Activated naive CD4-positive, alpha-beta T cell treated with anti-CD3 and anti-CD28 coated beads for 36 hours (primary cell): ENCODE measurements at places on chromosomes 13 and 19.

- DNase-seq, result peak; percentile 21
Measured at GRCh38 chr19:54160182-54160811, 776 bp upstream of the LENG1 start.

DNA sequence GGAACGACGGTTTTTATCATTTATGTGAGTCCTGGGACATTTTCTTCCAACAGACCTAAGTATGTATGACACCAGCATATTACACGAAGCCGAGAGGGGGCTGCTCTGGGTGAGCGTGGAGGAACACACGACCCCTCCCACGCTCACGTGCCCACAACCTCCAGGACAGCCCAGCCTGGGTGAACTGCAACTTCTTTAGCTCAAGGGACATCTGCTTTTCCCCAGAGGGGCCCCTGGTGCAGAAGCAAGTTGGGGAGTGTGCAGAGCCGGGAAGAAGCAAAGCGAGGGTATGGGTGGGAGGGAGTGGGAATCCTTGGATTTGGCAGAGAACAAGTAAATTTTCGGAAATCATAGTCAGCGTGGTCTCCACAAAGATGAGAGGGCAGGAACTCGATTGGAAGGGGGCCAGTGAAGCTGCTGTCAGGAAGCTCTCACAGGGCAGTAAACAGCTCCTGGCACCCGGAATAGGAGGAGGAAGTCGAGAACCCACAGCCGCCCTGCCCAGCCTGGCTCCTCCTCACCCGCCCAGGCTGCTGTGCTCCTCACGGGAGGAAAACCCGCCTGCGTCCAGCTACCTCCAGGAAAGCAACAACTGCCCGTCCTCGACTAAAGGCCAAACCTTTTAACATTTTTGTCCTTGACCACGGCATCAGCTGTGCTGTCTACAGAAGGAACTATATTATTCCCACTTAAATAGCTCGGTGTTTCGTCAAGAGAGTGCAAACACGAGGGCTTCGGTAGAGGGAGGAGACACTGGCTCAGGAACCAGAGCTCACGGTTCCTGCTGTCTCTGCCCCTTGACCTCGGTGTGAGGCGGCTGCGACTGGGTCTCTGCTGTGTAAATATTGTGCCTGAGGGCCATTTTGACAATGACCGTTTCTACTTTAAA, 17.2 kb upstream of the CFAP97D2 start:
- DNase-seq, result peak; percentile 72

GRCh38 chr19:45973553-45974338, at the start of gene NOVA2:
TSS of gene NOVA2 (minus strand) at chr19:45973865. CDS start at chr19:45973351, 514 bp downstream.
- peak; percentile 50 for DNase-seq

DNA sequence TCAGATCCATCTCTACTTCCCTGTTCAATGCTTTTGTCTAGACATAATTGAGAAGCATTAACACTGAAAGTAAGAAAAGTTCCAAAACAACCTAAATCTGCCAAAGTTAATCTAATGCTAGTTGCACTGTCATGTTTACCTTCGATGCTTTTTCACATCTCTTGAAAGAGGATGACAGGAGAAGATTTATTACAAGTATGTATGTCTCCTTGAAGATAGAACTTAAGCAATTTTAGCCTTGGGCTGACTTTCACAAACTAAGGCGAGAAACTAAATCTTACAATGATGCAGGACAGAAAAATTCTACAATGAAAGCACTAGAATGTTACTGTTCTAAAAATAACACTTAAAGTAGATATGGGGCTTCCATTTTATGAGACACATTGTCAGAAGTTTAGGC, 64.0 kb downstream of the MIPEP start:
- no peak for DNase-seq

DNA sequence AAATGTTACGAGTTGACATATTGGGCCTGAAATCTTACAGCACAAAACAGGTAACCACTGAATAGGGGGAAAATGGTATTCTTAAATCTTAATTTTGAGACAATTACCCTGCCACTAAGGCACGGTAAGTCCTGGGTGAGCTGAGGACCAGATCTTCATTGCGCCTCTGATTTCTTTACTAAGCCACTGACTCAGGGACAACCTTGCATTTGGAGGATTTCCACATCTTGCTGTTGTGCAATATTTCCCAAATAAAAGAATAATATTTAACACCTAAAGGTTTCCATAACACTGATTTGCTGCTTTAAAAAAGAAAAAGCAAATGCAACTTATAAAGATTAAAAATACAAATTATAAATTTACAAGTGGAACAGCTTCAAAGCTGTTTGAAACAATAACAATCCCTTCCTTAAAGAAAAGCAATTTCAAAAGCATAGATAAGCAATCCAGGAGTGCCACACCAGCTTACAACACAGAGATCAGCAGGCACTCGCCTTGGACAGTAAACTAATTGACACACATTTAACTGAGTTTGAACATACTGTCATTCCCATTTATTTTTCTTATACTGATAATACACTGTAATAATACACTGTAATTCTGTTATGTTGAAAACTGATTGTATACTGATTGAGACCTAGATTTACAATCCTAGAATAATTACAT, 79.6 kb upstream of the DOCK9 start:
- no peak for DNase-seq

GRCh38 chr19:18807861-18808331, 16.8 kb upstream of the COMP start:
- no peak for DNase-seq

DNA sequence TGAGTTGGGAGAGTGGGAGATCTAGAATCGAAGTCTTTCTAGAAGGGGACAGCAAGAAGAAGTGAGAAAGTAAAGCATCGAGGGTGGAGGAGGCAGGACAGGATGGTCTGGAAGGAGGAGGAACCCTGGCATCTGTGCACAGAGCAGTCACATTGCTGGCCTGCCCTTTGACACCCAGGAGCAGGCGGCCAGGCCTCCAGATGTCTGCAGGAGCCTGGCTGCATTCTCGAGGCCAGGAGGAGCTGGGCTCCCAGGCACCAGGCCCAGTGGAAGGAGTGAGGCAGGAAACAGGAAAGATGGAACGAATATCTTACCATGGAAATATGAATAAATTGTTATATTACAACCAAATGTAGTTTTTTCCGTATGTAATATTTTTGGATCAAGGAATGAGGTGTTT, 27.7 kb upstream of the ARGLU1 start:
- no peak for DNase-seq

GRCh38 chr13:60974296-60974695, 441.4 kb downstream of the PCDH20 start:
- DNase-seq, result no peak

DNA sequence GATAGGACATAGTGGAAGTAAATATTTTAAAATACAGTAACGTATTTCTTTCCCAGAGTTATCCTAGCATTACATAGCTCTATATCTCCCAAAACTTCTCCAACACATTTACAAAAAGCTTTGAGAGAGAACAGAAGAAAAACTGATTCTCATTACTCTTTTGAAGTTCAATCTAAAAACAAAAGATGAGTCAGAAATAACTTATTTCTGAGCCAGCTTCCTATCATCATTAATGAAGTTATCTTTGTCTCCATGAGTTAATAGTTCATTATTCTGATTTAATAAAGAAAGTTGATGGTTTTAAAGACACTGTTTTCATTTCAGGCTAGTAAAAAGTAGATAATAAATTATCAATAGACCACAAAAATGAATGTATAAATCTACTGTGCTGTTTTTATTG, 446.7 kb upstream of the SPRY2 start:
- DNase-seq, result no peak

- no peak for DNase-seq
Measured at GRCh38 chr19:5456841-5457200, 1.6 kb downstream of the ZNRF4 start.

GRCh38 chr19:56079609-56080008, 41.5 kb downstream of the ZNF787 start:
- no peak for DNase-seq

- peak; percentile 78 for DNase-seq
Measured at GRCh38 chr19:5369962-5370367, 29.4 kb upstream of the PTPRS start.

GRCh38 chr19:43446746-43447489, 18.5 kb downstream of the LYPD3 start:
- peak; percentile 89 for DNase-seq

DNA sequence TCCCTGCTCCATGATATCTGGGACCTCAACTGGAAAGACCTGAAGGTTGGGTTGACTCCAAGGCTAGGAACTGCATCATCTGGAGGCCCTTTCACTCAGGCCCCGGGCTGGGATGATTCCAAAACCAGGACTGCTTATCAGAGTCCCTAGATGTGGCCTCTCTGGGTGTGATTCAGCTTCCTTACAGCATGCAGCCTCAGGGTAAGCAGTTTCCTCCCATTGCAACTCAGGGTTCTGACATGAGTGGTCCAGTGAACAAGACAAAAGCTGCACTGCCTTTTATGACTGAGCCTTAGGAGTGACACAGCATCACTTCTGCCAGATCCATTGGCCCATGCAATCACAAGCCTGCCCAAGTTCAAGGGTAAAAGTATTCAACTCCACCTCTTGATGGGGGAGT, 502.8 kb downstream of the COG6 start:
- peak; percentile 40 for DNase-seq

DNA sequence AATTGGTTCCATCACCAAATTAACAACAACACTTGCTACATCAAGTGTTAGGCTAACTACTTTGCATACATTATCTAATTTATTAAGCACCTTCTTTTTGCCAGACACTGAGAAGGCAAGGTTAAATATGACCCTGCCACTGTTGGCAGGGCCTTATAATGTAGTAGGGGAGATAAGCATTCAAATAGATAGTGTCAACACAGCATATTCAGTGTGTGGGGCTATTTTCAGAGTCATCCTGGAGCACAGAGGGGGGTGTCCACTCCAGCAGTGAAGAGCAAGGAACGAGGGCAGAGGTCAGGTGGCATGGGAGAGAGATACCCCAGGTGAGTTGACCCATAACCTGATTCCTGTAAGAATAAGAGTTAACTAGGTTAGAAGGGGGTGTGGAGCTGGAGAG, 121.6 kb downstream of the COG6 start:
- DNase-seq, result no peak
